ENCODE measurements at places on chromosomes 11 and 22. TPM values are rescaled to one million over a fixed set of nuclear protein-coding genes. Genes with fewer than 3 reads are reported as not detected.

The OR51I1 gene
- total RNA-seq: 1.6 TPM

GRCh38 chr11:7072401-7073028 lies 16.3 kb upstream of the RBMXL2 start:
- no peak for DNase-seq

DNA sequence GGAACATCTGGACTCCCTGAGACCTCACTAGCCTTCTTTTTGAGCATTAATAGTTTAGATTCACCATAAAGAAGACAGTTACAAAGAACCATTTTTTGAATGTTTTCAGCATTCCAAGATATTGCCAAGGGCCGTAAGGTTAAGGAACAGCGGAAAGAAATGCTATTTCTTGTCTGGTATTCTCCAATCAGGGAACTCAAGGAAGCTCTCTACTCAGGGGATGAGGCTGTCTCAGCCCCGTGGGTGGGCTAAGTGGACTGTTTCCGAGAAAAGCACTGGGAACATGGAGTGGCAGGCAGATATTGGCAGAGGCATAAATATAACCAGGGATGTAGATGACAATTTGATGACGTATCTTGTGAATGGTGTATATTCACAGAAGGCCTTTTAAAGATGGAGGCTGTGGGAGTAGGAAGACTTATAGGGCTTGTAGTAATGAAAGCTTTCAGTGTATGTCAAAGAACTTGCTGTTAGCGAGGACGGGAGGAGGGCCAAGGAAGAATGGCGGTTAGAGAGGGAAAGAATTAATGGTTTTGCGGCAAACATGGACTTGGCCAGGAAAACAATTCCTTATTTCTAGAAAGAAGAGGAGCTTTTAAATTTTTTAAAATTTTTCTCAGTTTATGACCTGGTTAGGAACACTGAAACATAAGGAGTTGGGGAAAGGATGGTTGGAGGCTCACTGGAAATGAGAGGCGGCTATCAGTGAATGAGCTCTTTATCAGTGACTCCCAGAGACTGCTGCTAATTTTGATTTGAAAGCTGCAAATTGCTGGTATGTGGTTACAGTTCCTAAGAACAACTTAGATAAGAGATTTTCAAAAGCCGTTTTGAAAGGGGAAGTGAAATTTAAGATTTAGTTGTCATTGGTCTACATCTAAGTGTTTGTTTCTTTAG lies 64.6 kb downstream of the ST3GAL4 start:
- no peak for DNase-seq

DNA sequence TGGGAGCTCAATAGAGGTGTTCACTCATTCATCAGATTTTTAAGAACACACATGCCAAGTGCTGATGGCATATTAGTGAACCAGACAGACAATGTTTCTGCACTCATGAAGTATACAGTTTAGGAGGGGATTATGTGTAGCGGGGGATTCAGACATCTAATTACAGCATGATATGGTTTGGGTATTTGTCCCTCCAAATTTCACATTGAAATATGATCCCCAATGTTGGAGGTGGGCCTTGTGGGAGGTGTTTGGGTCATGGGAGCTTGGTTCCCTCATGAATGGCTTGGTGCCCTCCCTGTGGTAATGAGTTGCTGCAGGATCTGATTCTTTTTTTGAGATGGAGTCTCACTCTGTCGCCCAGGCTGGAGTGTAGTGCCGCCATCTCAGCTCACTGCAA lies 8.9 kb upstream of the RAB3IL1 start:
- DNase-seq: no peak

DNA sequence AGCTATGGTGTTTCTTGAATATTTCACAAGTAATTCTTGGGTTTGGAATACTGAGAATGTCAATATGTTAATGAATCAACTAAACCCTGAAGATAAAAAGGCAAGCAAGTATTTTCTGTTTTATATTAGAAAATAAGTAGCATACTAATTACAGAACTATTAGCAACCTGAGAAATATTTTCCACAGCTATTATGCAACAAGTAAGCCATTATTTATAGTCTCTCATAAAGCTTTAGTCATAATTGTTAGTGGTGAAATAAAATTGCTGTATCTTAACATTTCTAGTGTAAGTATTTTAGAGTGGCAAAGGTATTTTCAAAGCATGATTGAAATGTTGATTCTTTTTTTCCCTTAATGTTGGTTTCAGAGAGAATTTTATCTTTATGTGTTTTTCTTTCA lies 53.3 kb downstream of the FAR1 start:
- DNase-seq: no peak

- DNase-seq: no peak
Measured at GRCh38 chr11:39589391-39589790, 1870.1 kb downstream of the LRRC4C start.
